ENCODE measurements at places on chromosomes 5 and 9.

DNA sequence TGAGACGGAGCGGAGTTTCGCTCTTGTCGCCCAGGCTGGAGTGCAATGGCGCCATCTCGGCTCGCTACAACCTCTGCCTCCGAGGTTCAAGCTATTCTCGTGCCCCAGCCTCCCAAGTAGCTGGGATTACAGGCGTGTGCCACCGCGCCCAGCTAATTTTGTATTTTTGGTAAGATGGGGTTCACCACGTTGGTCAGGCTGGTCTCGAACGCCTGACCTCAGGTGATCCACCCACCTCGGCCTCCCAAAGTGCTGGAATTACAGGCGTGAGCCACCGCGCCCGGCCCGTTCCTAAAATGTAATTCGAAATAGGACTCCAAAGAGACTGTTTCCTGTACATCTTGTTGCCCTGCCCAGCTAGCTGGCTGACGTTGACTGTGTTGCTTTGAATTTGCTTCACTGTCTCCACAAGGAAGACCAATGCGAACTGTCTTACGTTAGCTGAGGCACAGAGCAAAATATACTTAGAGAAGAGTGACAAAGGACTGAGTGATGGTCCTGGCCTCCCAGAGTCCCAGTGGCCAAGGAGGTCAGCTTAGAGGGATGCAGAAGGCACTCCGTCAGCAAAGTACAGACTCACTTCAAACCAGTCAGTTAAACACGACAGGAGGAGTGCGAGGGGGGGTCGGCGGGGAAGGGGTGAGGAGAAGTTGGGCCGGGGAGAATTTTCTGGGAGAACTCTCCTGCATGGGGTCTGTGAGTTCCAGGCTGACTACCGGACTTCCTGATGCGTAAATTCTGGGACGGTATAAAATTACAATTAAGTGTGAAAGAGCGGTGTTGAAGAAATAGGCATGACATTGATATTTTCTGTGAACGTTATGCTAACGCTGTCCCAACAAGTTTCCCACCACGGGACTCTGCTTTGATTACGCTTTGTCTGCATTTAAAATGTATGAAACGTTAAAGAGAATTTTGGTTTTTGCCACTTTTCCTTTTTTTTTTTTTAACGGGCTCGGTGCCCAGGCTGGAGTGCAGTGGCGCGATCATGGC is 6.8 kb upstream of the TRIM41 start:
- peak; percentile 36 for DNase-seq

GRCh38 chr5:150062216-150062922 is 24.0 kb downstream of the CSF1R start:
- no peak for DNase-seq

DNA sequence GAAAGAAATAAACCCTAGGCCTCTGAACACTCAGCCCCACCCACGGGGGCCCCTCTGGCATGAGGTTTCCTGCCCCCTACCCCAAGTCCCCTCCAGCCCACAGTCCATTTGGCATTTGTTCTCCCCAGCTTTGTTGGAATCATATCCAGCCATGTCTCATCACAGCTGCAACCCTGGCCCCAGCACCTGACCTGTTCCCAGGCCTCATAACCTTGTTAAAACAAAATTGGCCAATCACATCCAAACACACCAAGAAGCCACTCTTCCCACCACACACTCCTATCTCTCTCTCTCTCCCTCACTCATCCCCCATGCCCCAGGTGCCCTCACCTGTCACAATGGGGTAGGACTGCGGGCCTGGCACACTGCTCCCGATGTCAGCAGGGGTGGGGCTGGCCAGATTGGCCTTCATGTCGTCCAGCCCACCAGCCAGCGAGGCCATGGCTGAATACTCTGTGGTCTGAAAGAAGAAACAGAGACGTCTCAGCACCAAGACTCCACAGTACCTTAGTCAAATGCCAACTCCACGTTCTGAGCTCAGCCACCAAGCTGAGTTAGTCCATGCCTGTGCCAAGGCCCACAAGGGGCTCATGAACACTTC is 110.9 kb downstream of the PAX5 start:
- DNase-seq = no peak

- DNase-seq = no peak
These were observed 71.4 kb downstream of the SLF1 start for GRCh38 chr5:94689908-94690307.

GRCh38 chr9:137278721-137279711 is 1.5 kb downstream of the TOR4A start:
- DNase-seq = no peak

DNA sequence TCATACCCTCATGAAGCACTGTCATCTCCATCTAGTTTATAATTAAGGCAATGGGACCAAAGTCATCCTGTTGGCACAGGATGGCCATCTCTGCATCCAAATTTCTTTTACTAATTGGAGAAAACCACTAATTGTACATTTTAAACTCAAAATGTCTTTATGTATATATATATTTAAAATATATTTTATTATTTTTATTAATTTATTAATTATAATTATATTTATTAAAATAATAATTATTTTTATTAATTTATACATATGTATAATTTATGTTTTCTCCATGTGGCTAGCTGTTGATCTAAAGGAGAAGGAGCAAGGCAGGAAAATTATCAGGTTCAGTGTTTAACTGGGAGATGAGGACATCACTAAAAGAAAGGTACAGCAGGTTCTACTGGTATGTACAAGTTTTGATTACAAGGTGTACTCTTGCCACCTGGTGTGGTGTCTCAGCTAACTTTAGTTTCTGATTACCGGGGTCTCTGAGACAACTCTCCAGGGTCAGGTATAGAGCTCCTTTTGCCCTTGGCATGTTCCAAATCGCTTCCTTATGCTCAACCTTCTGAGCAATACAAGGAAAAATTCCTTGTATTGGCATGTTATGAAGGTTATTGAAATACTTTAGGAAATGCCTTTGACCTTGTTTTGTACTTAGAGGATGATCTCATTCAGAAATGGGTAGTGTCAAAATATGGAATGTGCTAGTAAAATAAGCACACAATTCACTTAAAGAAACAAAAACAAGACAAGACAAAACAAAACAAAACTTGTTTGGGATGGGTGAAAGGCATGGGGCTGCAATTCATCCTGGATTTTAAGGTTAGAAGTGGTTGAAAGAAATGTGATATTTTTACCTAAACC is 79.6 kb downstream of the GHR start:
- DNase-seq = no peak

GRCh38 chr9:121317737-121318630 is 50.0 kb downstream of the GSN start:
- DNase-seq = no peak

DNA sequence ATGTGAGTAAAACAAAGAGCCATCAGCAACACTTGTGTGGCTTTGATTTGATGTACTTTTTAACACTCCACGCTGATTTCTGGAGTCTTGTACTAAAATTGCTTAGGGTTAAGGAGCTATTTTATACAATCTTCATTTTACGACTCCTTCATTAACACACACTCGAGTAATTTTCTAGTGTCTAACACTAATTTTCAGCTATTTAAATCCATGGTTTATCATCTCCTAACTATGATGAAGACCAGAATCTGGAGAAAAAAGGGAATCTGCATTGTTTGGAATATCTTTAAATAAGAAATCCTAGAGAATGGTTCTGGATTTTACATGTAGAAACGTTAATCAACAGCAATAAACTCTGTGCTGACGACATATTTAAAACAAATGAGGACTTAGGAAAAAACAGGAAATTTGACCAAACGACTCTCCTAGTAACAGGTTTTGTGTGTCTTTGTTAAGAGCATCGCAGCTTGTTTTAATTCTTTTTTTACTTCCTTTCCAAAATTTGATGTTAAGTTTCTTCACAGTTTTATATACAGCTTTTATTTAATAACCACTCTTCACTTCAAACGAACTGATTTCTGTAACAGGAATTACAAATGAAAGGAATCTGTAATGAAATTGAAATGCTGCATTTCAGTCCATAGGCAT is 138.5 kb downstream of the AOPEP start:
- no peak for DNase-seq

GRCh38 chr9:116323571-116323970 is 170.0 kb downstream of the PAPPA start:
- no peak for DNase-seq

- DNase-seq = no peak
These were observed 8.8 kb downstream of the FAM200C start for GRCh38 chr5:160390787-160391696.

DNA sequence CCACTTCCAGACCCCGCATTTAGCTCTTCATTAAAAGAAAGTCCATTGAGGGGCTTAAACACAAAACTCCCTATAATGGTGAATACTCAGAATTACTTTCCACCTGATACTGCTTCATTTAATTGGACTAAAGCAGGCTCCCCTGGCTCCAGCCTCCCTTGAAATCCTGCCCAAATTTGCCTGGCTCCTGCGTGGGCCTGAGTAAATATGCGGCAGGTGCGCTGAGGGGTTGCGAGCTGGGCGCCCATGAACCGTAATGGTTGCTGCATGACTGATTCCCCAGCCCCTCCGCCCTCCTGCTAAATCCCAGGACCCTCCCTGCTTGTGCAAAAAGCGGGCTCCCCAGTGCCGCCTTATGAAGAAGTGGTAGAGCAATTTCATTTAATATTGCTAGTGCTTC is 639.7 kb downstream of the BNC2 start:
- DNase-seq = no peak

DNA sequence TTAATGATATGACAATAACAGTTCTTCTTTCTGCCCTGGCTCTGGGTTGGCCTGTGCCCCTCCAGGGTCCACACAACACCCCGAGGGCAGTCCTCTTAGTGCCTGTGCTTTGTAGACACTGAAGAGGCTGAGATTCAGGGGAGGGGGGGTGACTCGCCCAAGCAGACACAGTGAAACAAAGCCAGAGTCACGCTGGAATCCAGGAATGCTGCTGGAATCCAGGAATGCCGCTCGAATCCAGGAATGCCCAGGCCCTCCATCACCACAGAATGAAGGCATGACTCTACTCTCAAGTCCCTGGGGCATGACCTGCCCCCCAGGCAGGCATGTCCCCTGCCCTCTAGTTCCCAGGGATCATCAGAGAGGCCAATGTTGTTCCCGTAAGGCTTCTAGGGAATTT is 73.1 kb downstream of the LRSAM1 start:
- DNase-seq = no peak

DNA sequence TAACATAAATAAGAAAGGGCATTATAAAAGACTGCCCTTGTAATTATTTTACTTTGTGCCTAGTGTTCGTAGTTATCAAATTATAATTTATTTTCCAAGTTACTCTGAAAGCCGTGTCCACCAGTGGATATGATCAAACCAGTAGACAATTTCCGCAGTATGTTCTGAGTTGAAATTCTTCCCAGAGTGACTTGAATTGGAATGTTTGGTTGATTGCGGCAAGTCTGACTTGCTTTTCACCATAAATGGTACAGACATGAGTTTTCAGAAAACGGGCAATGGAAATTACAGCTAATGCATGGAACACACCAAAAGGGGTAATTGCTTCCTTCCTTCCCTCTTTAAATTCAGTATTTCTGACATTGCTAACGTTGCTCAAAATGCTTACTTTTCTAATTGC is 56.6 kb downstream of the CHSY3 start:
- DNase-seq = no peak

- DNase-seq = no peak
These were observed 5.9 kb downstream of the IER5L start for GRCh38 chr9:129171993-129172751.

DNA sequence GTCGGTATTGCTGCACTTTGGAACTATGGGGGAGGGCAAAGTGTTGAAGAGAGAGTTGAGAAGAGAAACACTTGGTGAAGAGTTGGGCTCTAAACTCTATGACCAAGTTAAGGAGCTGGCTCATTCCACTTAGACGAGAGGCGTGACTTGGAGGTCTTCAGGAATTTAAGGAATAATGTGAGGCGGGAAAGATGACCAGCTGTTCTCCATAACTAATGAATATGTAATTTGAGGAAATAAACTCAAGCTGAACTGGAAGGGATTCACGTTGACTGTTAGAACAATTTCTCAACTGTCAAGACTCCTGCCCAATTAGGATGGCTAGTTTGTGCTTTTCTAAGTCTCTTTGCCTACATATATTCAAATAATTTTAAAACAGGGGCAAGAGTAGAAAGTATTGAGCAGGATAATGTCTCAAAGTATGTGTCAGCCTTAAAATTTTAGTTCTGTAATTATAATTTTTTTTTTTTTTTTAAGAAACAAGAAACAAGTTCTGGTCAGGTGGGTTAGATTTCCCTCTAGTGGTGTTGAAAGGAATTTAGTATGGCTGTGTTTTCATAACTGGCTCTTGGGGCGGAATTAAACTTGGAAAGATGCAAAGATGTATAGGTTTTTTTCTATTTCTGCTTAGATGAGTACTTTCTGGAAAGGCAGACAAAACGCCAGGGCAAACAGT is 33.4 kb downstream of the TMEM252 start:
- DNase-seq = no peak

DNA sequence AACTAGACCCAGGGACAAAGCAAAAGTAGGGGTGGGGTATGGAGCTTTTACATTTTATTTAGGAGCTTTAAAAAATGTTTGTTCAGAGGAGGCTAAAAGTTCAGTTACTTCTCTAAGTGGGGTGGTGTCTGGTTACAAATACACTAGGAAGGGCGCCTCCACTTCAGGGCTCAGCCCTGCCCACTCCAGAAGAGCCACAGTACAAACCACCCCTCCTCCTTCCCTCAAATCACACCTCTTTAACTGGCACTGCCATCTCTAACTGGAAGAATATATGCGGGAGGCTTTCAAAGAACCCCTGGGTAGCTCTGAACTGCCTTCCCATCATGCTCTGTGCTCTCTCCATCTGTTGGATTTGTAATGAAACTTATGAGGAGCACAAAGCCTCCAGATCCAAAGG is 98.8 kb upstream of the NFIB start:
- no peak for DNase-seq

DNA sequence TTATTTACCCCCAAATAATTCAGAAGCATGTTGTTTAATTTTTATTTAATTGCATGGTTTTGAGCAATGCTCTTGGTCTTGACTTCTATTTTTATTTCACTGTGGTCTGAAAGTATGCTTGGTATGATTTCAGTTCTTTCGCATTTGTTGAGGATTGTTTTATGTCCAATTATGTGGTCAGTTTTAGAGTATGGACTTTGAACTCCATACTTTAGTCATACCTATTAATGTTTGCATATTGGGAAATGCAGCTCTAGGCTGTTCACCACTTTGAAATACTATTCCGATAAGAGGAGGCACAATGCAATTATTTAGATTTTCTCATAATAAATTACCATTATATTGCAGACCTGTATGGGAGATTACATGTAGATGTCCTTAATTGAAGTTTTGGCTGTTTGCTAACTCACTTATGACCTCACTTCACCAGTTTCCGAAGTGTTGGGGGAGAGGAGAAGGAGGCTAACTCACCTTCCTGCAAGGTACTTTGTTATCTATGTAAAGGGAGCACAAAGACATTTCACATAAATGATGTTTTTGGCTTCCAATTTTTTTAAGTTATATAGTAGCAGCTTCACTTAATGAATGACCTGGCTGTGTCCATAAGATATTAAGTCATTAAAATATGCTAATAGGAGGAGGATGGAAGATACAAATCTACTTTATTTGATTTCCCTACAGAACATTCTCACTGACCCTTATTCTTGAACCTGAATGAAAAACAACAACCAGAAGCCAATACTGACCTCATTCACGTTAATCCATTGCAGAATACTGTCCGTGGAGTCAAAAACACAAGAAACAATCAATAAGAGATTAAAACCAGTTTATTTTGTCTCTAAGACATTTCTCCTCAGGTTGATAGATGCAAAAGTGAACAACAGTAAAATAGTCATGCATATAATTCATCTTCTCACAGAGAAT is 970.3 kb upstream of the ARRDC3 start:
- no peak for DNase-seq
